ENCODE measurements at places on chromosomes 1 and 21.

DNA sequence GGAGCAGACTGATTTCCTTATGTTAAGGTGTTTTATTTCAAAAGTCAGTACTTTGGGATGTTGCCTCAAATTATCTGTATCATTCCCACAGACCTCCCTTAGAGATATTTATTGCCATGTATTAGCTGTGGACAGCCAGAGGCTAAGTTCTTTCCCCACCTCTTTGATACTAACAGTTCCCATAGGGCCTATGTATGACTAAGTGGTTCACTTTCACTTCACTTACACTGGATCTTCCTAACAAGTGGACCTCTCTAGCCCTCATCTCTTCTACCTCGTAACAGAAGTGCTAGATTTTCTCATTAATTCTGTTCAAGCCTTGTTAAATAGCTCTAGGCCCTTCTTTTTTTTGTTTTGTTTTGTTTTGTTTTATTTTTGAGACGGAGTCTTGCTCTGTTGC is 6.2 kb downstream of the TRAF5 start:
- no peak overlapping the region for H3K4me3 ChIP-seq
- DNase-seq = no peak
- H3K4me1 ChIP-seq = peaks cover 24% of the 10 kb centered on the region
- H3K36me3 ChIP-seq = no peaks in the 10 kb centered on the region

- peaks cover 10% of the 10 kb centered on the region for H3K4me1 ChIP-seq
- no peak overlapping the region for H3K27ac ChIP-seq
- no peaks in the 10 kb centered on the region for H3K36me3 ChIP-seq
Observed at GRCh38 chr1:179812501-179813292, 64.9 kb downstream of the TOR1AIP2 start.

DNA sequence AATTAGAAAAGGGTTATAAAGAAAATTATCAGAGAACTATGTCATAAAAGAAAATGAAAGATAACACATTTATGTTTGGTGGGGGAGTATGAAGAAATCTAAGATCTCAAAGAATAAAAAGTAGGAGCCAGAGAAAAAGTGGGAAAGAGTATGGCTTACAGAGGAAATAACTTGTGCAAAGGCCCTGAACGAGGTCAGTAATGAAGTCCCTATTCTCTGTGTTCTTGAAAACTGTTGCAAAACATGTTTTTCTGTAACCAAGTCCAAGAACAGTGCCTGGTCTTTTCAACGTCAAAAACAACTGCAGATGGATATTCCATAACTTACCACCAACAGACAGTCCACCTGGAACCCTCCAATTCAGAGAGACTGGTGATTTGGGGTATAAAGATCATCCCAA is 188.1 kb downstream of the NEGR1 start:
- H3K4me3 ChIP-seq = no peak overlapping the region
- DNase-seq = no peak
- H3K4me1 ChIP-seq = no peaks in the 10 kb centered on the region
- H3K36me3 ChIP-seq = no peaks in the 10 kb centered on the region
- H3K27ac ChIP-seq = no peak overlapping the region

- H3K4me3 ChIP-seq = no peak overlapping the region
- H3K4me1 ChIP-seq = no peaks in the 10 kb centered on the region
- DNase-seq = no peak
- H3K36me3 ChIP-seq = no peaks in the 10 kb centered on the region
Observed at GRCh38 chr1:93738926-93739325, 57.3 kb upstream of the BCAR3 start.

- H3K27me3 ChIP-seq = no peaks in the 10 kb centered on the region
- no peaks in the 10 kb centered on the region for H3K36me3 ChIP-seq
- H3K27ac ChIP-seq = no peak overlapping the region
- no peak overlapping the region for H3K4me3 ChIP-seq
- H3K4me1 ChIP-seq = no peaks in the 10 kb centered on the region
Observed at GRCh38 chr1:223216531-223217205, 73.6 kb upstream of the TLR5 start.

- H3K36me3 ChIP-seq = no peaks in the 10 kb centered on the region
- H3K4me1 ChIP-seq = peaks cover 3% of the 10 kb centered on the region
- no peak overlapping the region for H3K27ac ChIP-seq
- no peak overlapping the region for H3K4me3 ChIP-seq
- DNase-seq = no peak
Observed at GRCh38 chr1:61230523-61230922, 148.2 kb downstream of the NFIA start.

GRCh38 chr1:96771847-96772246 is 50.3 kb downstream of the PTBP2 start:
- H3K36me3 ChIP-seq = peaks cover 9% of the 10 kb centered on the region
- DNase-seq = no peak
- H3K4me1 ChIP-seq = no peaks in the 10 kb centered on the region
- no peaks in the 10 kb centered on the region for H3K27me3 ChIP-seq
- H3K27ac ChIP-seq = no peak overlapping the region

GRCh38 chr1:43531906-43532584 is 1.4 kb downstream of the PTPRF start:
- no peak for DNase-seq
- peak overlapping the region; percentile 77 for H3K27ac ChIP-seq
- no peaks in the 10 kb centered on the region for H3K36me3 ChIP-seq
- peaks cover 3% of the 10 kb centered on the region for H3K4me1 ChIP-seq
- no peaks in the 10 kb centered on the region for H3K27me3 ChIP-seq

GRCh38 chr1:197994907-197995407 is 77.8 kb downstream of the LHX9 start:
- no peak overlapping the region for H3K4me3 ChIP-seq
- H3K27ac ChIP-seq = no peak overlapping the region
- no peaks in the 10 kb centered on the region for H3K36me3 ChIP-seq
- no peaks in the 10 kb centered on the region for H3K27me3 ChIP-seq
- H3K4me1 ChIP-seq = no peaks in the 10 kb centered on the region

DNA sequence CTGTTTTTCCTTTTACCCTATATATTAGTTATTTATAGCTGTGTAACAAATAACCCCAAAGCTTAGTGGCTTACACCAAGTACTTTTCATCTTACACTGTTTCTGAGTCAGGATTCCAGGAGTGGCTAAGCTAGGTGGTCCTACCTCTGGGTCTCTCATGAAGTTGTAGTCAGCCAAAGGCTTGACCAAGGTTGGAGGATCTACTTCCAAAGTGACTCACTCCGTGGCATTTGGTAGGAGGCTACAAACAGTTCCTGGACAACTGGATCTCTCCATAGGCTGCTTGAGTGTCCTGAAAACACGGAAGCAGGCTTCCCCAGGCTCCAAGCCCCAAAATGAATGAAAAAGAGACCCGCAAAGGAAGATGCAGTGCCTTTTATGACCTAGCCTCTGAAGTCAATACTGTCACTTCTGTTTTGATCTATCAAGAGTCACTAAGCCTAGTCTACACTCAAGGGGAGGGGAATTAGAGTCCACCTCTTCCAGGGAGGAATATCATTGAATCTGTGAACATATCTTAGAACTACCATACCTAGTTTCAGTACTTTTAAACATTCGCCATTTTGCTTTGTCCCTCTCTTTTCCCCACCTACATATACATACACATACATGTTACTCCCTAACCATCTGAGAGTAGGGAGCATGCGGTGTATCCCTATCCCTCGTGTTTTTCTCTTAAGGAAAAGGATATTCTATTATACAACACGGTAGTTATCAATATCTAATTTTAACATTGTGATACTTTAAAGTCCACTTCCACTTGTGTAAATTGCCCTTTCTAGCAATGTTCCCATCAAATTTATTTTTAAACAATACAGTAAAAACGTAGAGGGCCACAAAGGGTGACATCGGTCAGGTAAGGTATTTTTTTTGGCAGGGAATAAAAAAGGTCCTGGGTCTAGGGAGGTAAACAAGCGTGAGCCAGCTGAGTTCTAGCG is 67.2 kb downstream of the SLC35A3 start:
- no peak for DNase-seq
- H3K27me3 ChIP-seq = no peaks in the 10 kb centered on the region
- peak overlapping the region; percentile 98 for H3K27ac ChIP-seq

- H3K27ac ChIP-seq = no peak overlapping the region
- H3K4me1 ChIP-seq = no peaks in the 10 kb centered on the region
- DNase-seq = no peak
- H3K36me3 ChIP-seq = no peaks in the 10 kb centered on the region
- no peak overlapping the region for H3K4me3 ChIP-seq
- no peaks in the 10 kb centered on the region for H3K27me3 ChIP-seq
Observed at GRCh38 chr1:77407738-77408375, 126.0 kb downstream of the AK5 start.

DNA sequence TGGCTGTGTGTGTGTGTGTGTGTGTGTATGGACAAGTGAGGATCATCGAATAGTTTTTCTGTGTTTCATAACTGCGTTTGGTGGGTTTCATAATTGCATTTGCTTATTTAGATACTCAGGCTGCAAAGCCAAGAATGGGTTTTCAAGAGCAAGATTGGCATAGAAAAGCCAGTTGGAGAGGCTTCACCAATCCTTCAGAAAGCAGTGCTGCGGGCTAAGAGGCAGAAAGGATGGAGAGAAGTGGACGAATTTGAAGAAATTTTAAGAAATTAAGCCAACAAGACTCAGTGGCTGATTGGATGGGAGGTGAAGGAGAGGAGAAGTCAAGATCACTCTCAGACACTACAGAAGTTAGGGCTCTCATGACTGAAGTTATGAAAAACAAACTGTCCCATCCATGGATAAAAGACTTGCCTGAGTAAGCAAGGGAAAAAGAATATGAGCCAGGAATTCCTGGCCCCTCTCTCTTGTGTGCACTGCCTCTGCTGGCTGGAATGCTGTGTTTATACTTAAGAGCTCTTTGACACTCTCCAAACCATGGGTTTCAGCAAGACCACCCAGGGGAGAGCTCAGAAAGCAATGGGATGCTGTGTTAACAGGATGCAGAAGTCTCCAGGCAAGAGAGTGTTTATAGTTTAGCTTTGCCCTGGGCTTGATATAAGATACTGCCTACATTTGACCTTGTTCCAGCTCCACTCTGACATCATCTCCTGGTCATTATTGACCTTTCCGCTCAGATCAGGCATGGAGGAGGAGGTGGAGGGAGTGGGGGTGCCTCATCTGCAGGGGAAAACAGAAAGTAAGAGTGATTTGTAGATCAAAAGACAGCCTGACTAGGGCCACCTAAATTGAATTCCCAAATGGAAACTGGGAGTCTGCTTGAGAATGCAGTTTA is 232.0 kb upstream of the PLXNA2 start:
- H3K4me1 ChIP-seq = no peaks in the 10 kb centered on the region
- H3K27me3 ChIP-seq = no peaks in the 10 kb centered on the region
- no peak for DNase-seq
- H3K36me3 ChIP-seq = no peaks in the 10 kb centered on the region
- no peak overlapping the region for H3K4me3 ChIP-seq

DNA sequence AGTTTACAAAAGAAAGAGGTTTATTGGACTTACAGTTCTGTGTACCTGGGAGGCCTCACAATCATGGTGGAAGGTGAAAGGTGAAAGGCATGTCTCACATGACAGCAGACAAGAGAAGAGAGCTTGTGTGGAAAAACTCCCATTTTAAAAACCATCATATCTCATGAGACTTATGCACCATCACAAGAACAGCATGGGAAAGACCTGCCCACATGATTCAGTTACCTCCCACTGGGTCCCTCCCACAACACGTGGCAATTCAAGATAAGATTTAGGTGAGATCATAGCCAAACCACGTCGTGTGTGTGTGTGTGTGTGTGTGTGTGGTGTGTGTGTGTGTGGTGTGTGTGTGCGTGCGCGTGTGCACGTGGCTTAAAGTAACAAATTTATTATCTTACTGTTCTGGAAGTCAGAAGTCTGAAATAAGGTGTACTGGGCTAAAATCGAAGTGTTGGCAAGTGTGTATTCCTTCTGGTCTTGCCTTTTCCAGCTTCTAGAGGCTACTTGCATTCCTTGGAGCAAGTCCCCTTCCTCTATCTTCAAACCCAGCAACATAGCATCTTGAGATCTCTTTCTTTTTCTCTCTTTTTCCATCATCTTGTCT is 48.1 kb upstream of the MPC2 start:
- H3K27me3 ChIP-seq = no peaks in the 10 kb centered on the region
- no peak for DNase-seq
- H3K4me1 ChIP-seq = no peaks in the 10 kb centered on the region
- peaks cover 2% of the 10 kb centered on the region for H3K36me3 ChIP-seq

DNA sequence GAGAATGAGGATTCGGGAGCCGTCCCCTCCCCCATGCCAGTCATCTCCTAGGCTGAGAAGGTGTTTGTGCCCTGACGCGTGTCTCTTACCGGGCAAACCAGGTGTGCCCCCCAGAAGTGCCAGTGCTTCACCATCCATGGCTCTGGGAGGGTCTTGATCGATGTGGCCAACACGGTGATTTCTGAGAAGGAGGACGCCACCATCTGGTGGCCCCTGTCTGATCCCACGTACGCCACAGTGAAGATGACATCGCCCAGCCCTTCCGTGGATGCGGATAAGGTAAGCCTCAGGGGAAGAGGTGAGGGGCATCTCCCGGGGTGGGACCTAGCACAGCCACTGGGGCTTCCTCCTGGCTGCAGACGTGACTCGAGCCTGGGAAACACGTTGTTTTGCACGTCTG is 959 bp downstream of the PADI6 start:
- no peaks in the 10 kb centered on the region for H3K36me3 ChIP-seq
- H3K27ac ChIP-seq = no peak overlapping the region
- no peak for DNase-seq
- no peaks in the 10 kb centered on the region for H3K4me1 ChIP-seq
- no peak overlapping the region for H3K4me3 ChIP-seq
- no peaks in the 10 kb centered on the region for H3K27me3 ChIP-seq

DNA sequence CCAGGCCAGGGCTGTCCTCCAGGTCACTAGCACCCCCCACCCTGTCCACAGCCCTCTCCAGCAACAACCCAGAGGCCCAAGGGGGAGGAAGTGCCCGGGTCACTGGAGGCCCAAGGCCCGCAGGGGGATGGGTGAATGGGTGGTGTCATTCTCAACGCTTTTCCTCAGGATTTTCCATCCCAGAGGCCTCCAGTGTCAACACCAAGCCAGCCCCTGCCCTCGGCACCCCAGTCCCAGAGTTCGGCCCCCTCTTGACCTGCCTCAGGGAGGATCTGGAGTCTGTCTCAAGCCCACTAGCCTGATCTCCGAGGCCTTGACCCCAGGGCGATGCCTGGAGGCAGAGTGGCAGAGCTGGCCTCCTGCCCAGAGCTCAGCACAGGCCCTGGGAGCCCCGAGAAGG is 5.1 kb downstream of the TMEM82 start:
- no peaks in the 10 kb centered on the region for H3K36me3 ChIP-seq
- DNase-seq = no peak
- peak overlapping the region; percentile 48 for H3K4me3 ChIP-seq

GRCh38 chr1:223257856-223258550 is 106.0 kb downstream of the SUSD4 start:
- DNase-seq = no peak
- H3K36me3 ChIP-seq = no peaks in the 10 kb centered on the region

- no peak for DNase-seq
- H3K27me3 ChIP-seq = no peaks in the 10 kb centered on the region
- no peak overlapping the region for H3K4me3 ChIP-seq
- H3K27ac ChIP-seq = no peak overlapping the region
Observed at GRCh38 chr1:168114845-168115244, 21.9 kb downstream of the GPR161 start.

DNA sequence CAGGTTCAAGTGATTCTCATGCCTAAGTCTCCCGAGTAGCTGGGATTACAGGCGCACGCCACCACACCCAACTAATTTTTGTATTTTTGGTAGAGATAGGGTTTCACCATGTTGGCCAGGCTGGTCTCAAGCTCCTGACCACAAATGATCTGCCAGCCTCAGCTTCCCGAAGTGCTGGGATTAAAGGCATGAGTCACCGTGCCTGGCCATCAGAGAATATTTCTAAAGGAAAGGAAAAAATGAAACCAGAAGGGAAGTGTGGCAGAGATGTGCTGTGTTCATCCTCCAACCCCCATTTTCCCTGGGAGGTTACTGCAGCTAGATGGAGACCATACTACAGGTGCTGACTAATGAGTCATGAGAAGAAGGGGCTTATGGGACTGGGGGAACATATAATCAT is 964.1 kb downstream of the TTLL7 start:
- no peak overlapping the region for H3K27ac ChIP-seq
- DNase-seq = no peak
- H3K27me3 ChIP-seq = no peaks in the 10 kb centered on the region
- H3K36me3 ChIP-seq = no peaks in the 10 kb centered on the region
- H3K4me3 ChIP-seq = no peak overlapping the region

Data from ascending aorta (tissue), 2 donors.